ENCODE measurements at places on chromosomes 16 and 17.

DNA sequence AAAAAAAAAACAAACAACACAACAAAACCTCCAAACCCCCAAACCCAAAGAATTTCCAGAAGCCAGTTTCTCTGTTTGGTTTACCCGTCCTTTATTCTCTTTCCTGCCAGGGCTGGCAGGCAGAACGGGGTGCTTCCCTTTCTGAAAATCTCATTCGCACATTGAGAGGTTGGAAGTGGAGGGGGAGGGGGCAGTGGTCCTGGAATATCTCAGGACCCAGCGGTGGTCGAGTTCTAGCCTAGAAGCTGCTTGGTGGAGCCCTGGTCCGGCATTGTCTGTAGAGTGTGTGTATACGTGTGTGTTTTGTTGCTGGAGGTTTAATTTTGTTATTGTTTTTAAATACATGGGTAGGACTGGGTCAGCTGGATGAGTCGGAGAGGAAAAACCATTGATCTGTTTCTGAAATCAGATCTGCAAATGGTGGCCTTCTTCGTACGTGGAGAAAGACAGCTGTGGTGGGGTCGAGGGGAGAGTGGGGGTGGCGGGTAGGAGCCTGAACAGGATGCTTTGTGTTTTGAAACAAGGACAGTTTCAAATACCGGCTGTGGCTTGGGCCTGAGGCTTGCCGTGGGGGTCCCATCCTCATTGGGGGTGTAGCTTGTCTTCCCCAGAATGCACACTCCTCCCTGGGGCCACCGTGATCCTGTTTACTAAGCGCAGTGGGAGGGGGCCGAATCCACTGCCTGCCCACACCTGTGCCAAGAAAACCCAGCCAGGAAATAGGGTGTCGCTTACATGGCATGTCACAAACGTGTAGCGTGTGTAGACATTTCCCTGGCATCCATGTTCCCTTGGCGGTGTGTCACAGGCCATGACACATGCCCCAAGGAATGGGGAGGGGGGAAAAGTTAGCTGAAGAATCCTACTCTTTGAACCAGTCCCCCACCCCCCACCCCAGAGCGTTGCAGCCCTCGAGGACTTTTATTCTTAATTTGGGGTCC lies 1.6 kb downstream of the CMIP start:
- DNase-seq, result no peak

- DNase-seq, result no peak
Observed at GRCh38 chr17:44995436-44996001, 27.4 kb upstream of the C1QL1 start.

DNA sequence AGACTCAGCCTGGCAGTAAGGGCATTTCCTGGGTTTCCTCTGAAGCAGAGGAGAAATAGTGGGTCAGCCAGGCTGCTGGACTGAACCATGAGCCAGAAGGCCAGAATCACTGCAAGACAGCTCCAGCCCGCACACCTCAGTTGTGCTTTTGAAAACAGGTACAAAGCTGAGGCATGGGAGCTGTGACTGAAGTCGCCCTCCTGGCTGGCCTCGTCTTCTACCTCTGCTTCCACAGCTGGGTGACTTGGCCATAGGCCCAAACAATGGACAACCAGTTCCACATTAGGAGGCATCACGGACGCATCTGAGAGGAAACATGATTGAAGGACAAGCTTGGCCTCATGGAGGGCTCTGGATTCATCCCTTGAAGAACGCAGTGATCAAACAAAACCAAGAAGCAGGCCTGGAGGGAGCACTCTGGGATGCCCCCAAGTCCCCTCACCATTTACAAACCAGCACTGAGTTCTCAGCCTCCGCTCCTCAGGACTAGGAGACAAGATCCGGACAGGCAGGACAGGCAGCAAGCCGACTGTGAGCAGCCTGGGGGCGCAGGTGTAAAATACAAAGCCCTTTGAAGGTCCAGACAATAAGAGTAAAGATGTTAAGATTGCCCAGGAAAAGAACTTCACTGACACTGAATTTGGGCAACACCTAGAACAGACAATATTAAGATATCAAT lies 68.7 kb downstream of the N4BP1 start:
- DNase-seq, result no peak

- no peak for DNase-seq
Observed at GRCh38 chr17:21549107-21549687, 143.1 kb upstream of the KCNJ18 start.

DNA sequence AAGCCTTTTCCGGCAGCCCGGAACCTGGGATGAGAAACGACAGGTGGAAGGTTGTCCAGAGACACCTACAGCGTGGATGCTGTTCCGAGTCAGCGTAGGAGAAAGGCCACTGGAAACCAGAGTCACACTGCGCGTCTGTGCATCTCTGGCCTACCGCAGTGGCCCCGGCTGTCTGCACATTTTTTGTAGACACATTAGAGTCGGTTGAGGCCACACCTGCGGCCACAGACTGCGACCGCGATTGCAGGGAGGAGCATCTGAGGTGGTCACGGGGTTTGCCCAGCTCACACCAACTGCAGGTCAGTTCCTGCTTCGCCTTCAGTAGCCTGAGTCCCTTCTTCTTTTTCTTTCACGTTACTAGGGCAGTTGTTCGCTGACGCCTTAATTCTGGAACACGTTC lies 52.4 kb downstream of the WDR45B start:
- DNase-seq, result no peak

- no peak for DNase-seq
Observed at GRCh38 chr17:12918142-12918541, 99.7 kb downstream of the ELAC2 start.

DNA sequence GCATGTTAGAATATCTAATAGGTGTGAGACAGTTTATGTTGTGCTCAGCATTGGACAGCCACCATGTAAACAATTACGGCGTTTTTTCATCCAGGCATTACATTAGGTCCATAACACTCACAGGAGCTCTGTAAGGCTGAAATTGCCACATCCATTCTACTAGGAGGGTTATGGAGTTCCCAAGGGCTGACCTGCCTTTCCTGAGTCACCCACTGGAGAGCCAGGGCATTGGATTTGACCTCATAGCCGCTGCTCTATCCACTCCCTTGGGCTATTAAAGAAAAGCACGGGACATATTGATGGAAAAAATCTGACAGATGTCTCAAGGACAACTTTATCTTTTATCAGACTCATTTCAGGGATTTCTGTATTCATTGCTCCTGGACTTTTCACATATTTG lies 306.3 kb upstream of the HSBP1 start:
- DNase-seq, result no peak

Measured in stimulated activated CD8-positive, alpha-beta memory T cell treated with anti-CD3 and anti-CD28 coated beads, Interleukin-12 subunit alpha, Interleukin-12 subunit beta, amount 100 ng/mL, for 1 hour (primary cell).